Activated CD8-positive, alpha-beta T cell treated with anti-CD3 and anti-CD28 coated beads for 36 hours (primary cell): ENCODE measurements at places on chromosomes 7 and 10. TPM values are rescaled to one million over a fixed set of nuclear protein-coding genes. Genes with fewer than 3 reads are reported as not detected.

DNA sequence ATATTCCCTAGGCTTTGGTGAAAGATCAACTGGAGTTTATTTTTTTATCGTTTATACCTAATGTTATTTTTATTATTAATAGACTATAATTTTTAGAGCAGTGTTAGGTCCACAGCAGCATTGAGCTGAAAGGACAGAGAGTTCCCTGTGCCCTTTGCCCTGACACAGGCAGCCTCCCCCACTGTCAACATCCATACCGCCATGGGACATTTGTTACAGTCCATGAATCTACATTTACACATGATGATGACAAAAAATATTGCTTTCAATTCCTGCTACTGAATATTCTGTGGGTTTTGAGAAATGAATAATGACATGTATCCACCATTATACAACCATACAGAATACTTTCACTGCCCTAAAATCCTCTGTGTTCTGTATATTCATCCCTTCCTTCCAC lies 1297.5 kb upstream of the SORCS1 start:
- no peaks in the 10 kb centered on the region for H3K36me3 ChIP-seq
- H3K4me3 ChIP-seq, result no peak overlapping the region
- H3K27me3 ChIP-seq, result peaks cover 11% of the 10 kb centered on the region
- DNase-seq, result no peak
- H3K4me1 ChIP-seq, result peaks cover 2% of the 10 kb centered on the region

DNA sequence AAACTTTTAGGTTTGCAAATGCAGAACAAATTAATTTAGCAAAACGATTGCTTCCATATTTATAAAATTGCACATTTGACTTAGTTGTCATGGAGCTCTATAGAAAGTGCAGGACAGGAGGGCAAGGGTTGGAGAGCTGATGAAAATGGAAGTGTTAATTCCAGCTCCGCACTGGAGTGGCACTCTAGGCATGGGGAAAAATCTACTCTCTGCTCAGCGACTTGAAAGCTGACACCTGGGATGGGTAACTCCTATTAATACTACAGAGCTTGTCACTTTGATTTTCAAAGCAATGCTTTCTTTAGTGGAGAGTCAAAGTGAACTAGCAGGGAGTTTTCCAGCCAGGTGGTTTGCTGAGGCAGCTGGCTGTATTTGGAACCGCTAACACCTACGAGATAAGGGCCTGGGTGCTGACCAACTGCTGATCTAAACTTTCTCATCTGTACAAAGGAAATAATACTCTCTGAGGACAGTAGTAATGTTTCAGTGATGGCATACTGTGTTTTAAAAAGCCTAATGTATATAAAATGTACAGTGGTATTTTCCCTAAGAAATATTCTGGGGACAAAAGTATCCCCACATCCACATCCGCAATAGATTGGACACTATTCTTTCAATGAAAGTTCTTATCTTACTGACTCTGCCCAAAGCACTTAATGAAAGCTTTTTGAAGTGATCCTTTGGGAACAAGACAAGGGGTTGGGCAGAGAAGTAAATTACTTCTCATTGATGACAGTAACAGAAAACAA lies 444.3 kb downstream of the GPAM start:
- H3K27me3 ChIP-seq, result no peaks in the 10 kb centered on the region
- no peaks in the 10 kb centered on the region for H3K36me3 ChIP-seq
- H3K4me3 ChIP-seq, result no peak overlapping the region
- DNase-seq, result no peak
- H3K4me1 ChIP-seq, result no peaks in the 10 kb centered on the region

GRCh38 chr7:68476966-68477365 lies 1121.3 kb upstream of the AUTS2 start:
- no peak for DNase-seq
- no peaks in the 10 kb centered on the region for H3K4me1 ChIP-seq
- no peak overlapping the region for H3K4me3 ChIP-seq
- no peak overlapping the region for H3K27ac ChIP-seq

DNA sequence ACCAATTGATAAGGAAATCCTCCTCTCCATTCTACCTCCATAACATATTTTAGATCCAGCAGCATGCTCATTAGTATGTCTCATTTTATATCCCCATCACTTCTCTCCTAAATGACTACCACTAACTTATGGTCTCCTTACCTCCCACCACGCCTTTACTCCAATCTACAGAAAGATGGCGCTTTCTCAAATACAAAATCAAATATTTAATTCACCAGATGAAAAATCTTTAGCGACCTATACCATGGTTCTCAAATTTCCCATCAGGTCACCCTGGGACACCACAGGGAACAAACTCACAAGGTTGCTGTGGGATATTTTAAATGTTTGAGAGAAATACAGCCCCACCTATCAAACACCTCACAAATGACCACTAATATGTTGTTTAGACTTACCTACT lies 27.0 kb upstream of the EBLN1 start:
- no peak overlapping the region for H3K4me3 ChIP-seq
- H3K4me1 ChIP-seq, result peaks cover 34% of the 10 kb centered on the region
- no peak for DNase-seq
- no peak overlapping the region for H3K27ac ChIP-seq
- H3K36me3 ChIP-seq, result peaks cover 2% of the 10 kb centered on the region

- H3K4me1 ChIP-seq, result peaks cover 30% of the 10 kb centered on the region
- H3K36me3 ChIP-seq, result no peaks in the 10 kb centered on the region
- no peak overlapping the region for H3K4me3 ChIP-seq
- no peak overlapping the region for H3K27ac ChIP-seq
These were observed 307.4 kb upstream of the ZMIZ1 start for GRCh38 chr10:78761311-78761781.

DNA sequence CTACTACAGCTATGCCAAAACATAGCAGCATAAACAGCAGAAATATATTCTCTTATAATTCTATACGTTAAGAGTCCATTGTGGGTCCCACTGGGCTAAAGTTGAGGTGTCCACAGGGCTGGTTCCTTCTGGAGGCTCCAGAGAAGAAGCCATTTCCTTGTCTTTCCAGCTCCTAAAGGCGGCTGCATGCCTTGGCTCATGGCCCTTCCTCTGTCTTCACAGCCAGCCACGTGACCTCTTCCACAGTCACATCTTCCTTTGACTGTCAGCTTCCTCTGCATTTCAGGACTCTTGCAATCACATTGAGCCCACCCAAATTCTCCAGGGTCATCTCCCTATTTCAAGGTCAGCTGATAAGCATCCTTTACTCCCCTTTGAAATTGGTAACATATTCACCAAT lies 17.2 kb downstream of the NACAD start:
- peaks cover 37% of the 10 kb centered on the region for H3K36me3 ChIP-seq
- no peaks in the 10 kb centered on the region for H3K27me3 ChIP-seq
- DNase-seq, result no peak
- H3K4me3 ChIP-seq, result no peak overlapping the region
- peaks cover 5% of the 10 kb centered on the region for H3K4me1 ChIP-seq

DNA sequence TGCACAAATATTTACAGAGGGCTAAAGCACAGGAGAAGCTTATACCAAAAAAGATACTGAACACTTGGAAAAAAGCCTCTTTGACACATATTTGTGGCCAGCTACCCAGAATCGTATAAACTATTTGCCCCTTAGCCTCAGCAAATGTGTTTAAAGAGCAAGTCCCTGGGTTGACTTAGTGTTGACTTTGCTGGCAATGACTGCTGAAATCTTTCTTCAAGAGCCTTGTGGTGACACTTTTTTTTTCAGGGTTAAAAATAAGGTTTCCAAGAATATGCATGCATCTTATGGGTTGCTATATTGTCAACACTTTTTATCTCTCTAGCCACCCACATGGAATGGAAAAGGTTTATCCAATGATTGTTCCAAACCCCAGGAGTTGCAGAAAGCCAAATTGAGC lies 14.9 kb upstream of the PLEKHS1 start:
- H3K27me3 ChIP-seq, result no peaks in the 10 kb centered on the region
- H3K36me3 ChIP-seq, result peaks cover 3% of the 10 kb centered on the region
- no peak overlapping the region for H3K27ac ChIP-seq
- DNase-seq, result no peak

DNA sequence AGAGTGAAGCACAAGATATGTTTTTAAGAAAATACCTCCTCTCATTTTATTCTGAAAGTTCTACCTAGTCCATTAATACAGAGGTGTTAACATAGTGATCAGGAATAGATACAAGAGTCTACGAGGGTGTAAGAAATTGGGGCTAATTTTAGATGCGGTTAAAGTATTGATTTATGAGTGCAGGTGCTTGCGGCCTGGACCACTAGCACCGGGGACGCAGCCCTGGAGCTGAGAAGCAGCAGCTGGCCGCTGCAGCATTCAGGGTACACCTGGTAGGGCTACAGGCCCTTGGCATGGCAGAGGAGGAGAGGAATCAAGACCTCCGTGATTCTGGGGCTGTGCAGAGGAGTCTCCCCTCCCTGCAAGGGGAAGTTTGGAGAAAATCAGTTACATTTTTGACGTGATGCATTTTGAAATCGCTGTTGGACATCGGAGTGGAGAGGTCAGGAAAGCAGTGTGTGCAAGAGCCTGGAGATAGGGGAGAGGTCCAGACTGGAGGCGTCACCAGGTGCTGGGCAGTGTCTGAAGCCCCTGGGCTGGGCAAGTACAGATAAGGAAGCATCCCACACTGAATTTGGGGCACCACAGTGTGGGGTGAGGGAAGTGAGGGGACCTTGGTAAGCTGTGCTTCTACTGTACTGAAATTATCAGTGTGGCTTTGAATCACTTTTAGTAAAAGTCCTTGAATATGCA lies 112.3 kb downstream of the VWC2 start:
- no peak overlapping the region for H3K4me3 ChIP-seq
- no peaks in the 10 kb centered on the region for H3K4me1 ChIP-seq

Gene MRPL43
- 46.0 TPM for total RNA-seq

GRCh38 chr10:11993834-11994468 lies 48.7 kb downstream of the UPF2 start:
- H3K27ac ChIP-seq, result peak overlapping the region; percentile 5
- H3K27me3 ChIP-seq, result no peaks in the 10 kb centered on the region
- peaks cover 13% of the 10 kb centered on the region for H3K4me1 ChIP-seq
- DNase-seq, result no peak

DNA sequence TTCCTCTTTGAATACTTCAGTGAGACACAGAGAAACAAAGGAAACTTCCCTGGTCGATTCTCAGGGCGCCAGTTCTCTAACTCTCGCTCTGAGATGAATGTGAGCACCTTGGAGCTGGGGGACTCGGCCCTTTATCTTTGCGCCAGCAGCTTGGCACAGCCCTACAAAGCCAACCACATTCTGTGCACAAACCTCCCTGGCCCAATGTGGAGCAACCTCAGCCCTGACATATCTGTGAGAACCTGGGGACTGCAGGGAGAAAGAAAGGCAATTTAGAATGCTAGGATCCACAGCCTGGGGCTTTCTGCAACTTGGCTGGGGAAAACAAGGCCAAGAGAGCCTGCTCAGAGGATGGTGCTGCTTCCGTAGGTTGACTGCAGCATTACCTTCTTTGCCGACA lies 63.5 kb upstream of the PRSS58 start:
- peaks cover 15% of the 10 kb centered on the region for H3K4me1 ChIP-seq
- no peaks in the 10 kb centered on the region for H3K36me3 ChIP-seq
- no peak for DNase-seq
- H3K27ac ChIP-seq, result peak overlapping the region; percentile 14
- no peaks in the 10 kb centered on the region for H3K27me3 ChIP-seq

Gene PPP1R17
- not detected for total RNA-seq

GRCh38 chr7:41700044-41700471 lies 2.8 kb downstream of the INHBA start:
- H3K27me3 ChIP-seq, result peaks cover 65% of the 10 kb centered on the region
- peaks cover 13% of the 10 kb centered on the region for H3K4me1 ChIP-seq
- DNase-seq, result no peak
- H3K4me3 ChIP-seq, result no peak overlapping the region
- H3K36me3 ChIP-seq, result no peaks in the 10 kb centered on the region

DNA sequence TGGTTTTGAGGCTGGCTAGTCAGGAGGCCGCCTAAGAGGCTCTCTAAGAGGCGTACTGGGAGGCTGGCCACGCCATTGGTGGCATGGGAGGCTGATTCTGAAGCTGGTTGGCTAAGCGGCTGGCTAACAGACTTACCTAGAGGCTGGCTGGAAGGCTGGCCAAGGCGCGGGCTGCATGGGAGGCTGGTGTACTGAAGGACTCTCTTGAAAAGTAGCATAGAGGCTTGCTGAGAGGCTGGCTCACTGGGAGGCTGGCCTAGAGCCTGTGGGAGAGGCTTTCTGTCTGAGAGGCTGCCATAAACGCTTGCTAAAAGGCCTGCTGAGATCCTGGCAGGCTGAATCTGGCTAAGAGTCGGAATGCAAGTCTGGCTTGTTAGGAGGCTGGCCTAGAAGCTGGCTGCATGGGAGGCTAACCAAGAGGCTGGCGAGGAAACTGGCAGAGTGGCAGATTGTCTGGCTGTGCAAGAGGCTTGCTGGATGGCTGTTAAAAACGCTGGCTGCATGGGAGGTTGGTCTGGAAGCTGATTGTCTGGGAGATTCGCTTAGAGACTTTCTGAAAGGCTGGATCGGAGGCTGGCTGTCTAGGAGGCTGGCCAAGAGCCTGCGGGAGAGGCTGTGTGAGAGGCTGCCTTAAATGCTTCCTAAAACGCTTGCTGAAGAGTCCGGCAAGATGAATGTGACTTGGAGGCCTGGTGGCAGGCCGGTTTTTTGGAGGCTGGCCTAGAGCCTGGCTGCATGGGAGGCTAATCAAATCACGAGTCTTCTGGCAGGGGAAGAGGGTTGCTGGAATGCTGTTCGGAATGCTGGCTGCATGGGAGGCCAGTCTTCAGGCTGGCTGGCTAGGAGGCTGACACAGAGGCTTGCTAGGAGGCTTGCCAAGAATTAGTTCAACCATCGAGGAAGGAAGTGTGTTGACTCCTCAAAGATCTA lies 134.2 kb downstream of the OR13A1 start:
- H3K36me3 ChIP-seq, result no peaks in the 10 kb centered on the region
- DNase-seq, result no peak
- H3K4me1 ChIP-seq, result no peaks in the 10 kb centered on the region
- no peaks in the 10 kb centered on the region for H3K27me3 ChIP-seq
- no peak overlapping the region for H3K4me3 ChIP-seq

DNA sequence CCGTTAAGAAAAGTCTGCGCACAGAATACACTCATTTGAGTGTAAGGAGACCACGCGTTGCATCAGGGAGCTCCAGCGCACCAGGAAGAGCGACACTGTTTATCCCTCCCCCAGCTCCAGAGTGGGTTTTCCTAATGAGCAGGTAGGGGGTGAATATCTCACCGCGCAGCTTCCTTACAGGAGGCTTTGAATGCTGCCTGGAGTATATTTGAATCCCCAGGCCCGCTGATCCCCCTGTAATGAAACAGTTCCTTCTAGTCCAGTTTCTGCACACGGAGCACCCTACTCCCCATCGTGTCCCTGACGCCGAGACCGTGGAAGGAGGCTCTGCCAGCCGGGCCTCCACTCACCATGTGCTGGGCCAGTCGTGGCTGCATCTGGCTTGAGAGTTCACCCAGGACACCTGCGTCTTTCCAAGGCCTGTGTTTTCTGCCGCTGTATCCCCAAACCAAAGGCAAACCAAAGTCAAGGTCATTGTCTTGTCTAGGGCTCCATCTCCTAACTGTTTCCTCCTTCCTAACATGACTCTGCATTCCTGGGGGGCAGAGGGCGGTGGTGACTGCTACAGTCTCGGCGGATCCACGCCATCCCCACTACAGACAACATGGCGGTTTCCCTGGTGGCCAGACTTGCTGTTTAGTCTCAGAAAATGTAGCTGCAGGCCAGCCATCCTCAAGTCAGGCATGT lies 167.8 kb downstream of the USP6NL start:
- no peak for DNase-seq
- H3K27me3 ChIP-seq, result no peaks in the 10 kb centered on the region
- peaks cover 26% of the 10 kb centered on the region for H3K4me1 ChIP-seq
- H3K4me3 ChIP-seq, result no peak overlapping the region
- no peaks in the 10 kb centered on the region for H3K36me3 ChIP-seq

- peak; percentile 19 for DNase-seq
- no peak overlapping the region for H3K27ac ChIP-seq
- H3K27me3 ChIP-seq, result peaks cover 5% of the 10 kb centered on the region
- H3K4me3 ChIP-seq, result no peak overlapping the region
- no peaks in the 10 kb centered on the region for H3K36me3 ChIP-seq
These were observed 154.3 kb downstream of the ELAPOR2 start for GRCh38 chr7:86904949-86905834.
